ENCODE measurements at places on chromosomes 12 and 14. TPM values are rescaled to one million over a fixed set of nuclear protein-coding genes. Genes with fewer than 3 reads are reported as not detected.
A peak's percentile ranks its signal among the peaks of the same experiment; 100 is the strongest.

- DNase-seq, result peak; percentile 13
Measured at GRCh38 chr14:81559385-81559784, 25.7 kb upstream of the SEL1L start.

DNA sequence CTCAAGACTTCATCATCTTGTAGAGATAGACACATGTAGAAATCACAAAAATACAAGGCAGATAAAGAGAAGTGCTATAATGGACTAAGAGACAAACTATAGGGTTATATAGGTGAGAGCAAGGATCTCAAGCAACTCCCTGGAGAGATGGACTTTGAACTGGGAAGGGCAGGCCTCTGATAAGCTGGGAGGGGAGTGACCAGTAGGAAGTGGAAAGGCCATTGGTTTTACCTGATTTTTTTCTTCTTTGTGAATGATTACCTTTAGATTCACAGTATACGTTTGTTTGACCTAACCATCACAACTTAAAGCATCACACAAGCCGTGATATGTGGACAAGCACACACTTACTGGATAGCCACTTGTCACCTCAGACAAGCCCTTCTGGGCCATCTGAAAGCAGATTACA is 5.2 kb upstream of the TEP1 start:
- no peak for DNase-seq

DNA sequence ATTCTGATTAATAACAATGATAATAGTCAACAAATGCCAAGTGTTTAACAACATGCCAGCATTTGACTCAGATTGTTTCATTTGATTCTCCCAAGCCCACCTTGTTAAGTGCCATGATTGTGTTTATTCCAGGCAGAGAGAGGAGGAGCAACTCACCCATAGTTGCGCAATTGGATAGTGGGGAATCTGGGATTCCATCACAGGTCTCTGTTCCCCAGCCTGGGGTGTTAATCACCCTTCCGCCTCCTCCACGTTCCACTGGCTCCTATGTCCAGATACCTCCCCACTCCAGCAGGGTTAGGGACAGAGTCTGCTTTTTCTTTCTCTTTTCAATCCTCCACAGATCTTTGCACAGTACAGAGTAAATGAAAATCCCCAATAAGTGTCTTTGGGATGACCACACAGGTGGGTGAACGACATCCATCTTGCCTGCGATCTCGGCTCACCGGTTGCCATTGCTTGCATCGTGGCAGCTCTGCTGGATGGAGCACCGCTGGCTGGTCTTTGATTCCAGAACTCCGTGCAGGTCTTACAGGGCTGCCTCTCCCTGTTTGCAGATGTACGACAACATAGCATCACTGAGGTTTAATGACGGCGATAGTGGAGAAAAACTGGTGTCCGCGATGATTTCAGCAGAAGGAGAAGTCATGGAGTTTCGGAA is 78.8 kb downstream of the DNAH10 start:
- no peak for DNase-seq

- no peak for DNase-seq
Measured at GRCh38 chr14:96722736-96723135, 74.4 kb upstream of the VRK1 start.

DNA sequence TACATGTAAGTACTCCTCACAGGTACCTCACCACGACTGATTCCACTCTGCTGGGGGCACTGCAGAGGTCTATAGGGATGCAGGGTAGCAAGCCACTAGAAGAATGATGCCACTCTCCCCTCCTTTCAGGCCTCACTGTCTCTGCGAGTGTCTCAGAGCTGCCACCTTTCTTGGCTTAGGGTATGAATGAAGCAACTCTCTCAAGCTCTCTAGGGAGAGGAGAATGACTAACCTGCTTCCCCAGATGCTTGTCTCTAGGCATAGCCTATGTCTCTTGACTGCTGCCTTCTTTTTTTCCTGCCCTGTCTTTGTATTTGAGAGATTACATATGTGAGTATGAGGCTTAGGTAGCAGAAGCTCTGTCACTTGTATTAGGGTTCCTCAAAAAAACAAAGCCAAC is 566.5 kb upstream of the ATP2B1 start:
- DNase-seq, result no peak

- DNase-seq, result no peak
Measured at GRCh38 chr12:16530268-16530850, 75.6 kb downstream of the LMO3 start.

DNA sequence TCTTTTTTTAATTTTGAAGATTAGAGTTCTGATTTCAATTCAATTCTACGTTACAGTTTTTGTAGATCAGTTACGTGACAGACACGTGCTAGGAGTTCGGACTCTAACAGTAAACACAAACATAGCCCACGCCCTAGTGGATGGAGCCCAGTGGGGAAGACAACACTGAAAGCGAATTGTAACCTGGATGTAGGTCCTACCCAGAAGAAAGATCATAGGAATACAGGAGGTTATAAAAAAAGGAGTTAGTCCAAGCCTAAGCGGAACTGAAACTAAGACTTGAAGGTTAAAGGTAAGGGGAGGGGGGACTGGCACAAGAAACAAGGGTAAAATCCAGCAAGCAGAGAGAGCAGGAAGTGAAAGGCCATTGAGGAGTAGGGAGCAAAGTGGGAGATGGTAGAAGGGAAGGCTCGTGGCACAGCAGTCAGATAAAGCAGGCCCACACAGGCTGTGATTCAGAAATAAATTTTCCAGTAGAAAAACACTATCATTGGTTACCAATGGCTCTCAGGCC is 15.7 kb upstream of the CRY1 start:
- no peak for DNase-seq

DNA sequence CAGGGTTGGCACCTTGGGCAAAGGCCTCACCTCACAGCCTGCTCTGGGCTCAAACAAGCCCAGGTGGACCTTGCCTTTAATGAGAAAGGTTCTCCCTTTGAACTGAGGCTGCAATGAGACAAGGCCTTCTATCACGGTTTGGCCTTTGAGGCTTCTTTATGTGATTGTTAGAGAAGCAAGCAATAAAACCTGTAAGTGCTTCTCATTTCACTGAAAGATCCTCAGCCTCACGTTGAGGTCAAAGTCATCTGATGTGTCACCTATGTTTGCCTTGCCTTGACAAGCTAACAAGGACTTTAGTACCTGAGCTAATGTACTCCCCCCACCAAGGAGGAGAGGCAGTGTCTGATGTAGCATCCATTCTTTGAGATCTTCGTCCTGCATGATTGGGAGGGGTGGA is 155.9 kb upstream of the RBM19 start:
- DNase-seq, result no peak

DNA sequence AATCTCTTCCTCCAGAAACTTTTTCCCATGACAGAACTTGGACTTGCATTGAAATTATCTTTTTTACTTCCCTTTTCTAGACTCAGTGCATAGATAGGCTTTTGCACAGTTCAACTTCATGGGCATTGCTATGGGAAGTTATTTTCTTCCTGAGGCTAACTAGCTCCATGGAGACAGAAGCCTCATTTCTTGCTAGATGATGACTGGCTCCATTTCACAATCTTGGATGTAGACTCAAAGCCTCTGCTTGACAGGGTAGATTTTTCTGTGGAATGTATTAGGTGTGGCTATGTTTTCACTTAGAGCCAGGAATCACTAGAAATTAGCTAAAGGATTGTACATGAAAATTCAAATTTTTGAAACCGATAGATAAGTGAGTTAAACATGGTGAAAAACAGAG is 884.1 kb upstream of the MGAT4C start:
- no peak for DNase-seq

- no peak for DNase-seq
Measured at GRCh38 chr12:96948782-96949181, 41.7 kb downstream of the NEDD1 start.

GRCh38 chr12:85814071-85814470 is 22.1 kb downstream of the RASSF9 start:
- DNase-seq, result no peak

- no peak for DNase-seq
Measured at GRCh38 chr12:24664161-24664880, 284.6 kb downstream of the BCAT1 start.

DNA sequence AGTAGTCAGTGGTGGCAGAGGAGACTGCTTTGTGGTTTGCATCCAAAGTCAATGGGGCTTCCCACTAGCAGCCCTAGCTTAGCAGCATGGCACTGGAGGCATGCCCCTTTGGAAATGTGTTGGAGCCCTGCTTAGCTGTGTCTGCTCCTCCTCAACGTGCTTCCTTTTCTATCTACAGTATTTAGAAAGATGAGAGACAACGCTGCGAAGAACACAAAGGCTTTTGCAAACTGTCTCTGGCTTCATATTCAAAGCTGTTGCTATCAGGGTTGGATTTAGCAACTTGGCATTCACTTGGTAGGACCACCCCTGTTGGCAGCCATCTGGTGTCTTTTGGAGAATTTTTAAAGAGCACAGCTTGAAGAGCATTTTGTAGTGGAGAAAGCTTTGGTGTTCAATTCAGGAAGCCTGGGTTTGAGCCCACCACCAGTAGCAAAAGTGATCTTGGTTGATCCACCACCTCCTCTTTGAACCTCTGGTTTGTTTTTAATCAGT is 82.1 kb upstream of the CCDC196 start:
- DNase-seq, result no peak

DNA sequence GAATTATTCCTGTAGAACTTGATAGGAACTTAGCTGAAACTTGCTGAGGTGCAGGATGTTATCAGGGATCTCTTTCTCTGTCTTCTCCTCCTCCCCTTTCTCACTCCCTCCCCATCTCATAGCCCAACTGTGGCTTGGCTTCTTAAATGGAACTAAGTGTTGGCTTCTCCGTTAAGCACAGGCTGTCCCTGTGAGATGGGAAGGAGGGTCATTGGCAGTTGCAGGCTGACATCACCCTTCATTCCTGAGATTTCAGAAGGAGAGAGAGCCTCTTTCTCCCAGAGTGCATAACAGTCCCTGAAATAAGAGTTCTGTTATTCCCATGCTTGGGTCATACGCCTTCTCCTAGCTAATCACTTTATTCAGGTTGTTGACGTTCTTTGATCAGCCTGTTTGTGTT is 162.0 kb downstream of the UNC79 start:
- no peak for DNase-seq

DNA sequence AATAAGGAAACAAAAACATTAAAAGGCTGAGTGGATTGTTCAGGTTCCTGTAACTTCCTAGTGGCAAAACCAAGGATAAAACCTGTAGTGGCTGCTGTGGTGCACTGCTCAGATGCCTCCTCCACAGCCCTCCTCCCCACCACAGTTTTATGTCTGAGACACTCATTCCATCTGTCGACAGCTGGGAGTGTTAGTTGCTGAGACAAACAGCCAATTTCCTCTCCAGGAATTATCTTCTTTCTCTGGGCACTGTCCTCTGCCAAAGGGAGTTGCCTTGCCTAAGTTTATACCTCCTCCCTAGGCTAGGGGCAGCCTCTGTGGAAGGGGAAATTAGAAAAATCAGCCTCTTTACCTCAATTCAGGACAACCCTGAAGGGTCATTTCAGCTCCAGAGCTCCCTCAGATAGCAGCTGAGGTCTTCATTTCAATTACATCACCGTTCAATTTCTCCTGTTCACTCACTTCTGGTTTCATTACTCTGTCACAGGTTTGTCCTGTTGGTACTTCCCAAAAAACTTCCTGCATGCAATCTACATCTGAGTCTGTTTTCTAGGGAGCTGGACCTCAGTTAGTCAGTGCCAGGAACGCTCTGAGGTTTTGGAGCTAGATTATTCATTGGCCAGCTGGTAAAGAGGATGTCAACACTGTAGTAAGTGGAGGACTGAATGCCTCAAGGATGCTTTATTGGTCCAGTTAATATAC is 74.9 kb upstream of the ATP2B1 start:
- DNase-seq, result no peak

- DNase-seq, result no peak
Measured at GRCh38 chr12:14701809-14702568, 5.6 kb upstream of the GUCY2C start.

DNA sequence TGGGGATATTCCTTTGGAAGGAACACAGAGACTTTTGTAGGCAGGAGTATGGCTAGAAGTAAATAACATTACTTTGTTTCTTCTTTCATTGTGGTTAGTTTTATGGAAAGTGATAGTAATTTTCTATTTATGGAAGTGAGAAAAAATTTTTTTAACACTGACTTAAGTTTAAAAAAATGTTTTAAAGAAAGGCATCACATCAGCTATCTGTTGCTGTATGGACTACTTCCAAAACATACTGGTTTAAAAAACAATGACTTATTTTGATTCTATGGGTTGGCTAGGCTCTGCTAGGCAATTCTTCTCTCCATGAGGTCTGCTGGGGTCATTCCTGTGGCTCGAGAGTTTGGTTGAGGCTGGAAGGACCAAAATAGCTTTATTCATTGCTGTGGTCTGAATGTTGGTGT is 31.7 kb upstream of the SLC38A2 start:
- no peak for DNase-seq

GRCh38 chr14:68771631-68772030 is 21.2 kb downstream of the ZFP36L1 start:
- DNase-seq, result peak; percentile 88

DNA sequence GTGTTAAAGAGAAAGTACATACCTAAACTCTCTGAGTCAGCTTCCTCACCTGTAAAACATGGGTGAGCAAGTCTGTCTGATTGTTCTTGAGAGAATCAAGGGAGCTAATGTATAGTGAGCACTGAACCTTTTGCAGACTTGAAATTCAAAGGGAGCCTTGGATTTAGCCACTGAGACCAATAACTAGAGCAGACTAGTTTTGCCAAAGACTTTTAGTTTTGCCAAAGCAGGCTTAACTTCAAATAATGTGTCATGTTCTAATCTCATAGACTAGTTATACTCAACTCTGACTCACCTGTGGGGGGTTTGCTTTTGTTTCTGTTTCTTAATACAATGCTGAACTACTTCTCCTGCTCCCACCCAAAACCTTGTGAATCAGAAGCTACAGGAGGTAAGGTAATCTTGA is 123.7 kb downstream of the SLC25A21 start:
- peak; percentile 12 for DNase-seq

GRCh38 chr12:91935296-91935695 is 210.3 kb downstream of the BTG1 start:
- no peak for DNase-seq

- no peak for DNase-seq
Measured at GRCh38 chr12:64757771-64758170, 1.4 kb downstream of the GNS start.

GRCh38 chr12:4813741-4814140 is 93.5 kb downstream of the GALNT8 start:
- DNase-seq, result no peak

GRCh38 chr14:68284333-68284732 is 464.8 kb downstream of the RAD51B start:
- DNase-seq, result no peak

Gene MYO1H
- total RNA-seq, result not detected

Gene CCDC175
- not detected for total RNA-seq

Gene LTB4R
- total RNA-seq, result 2.2 TPM

Gene ETFBKMT
- total RNA-seq, result 2.2 TPM

Gene C14orf180
- total RNA-seq, result not detected

Gene TDRD9
- 0.99 TPM for total RNA-seq

Gene KCNH3
- total RNA-seq, result not detected

Gene ABHD12B
- total RNA-seq, result not detected
